ENCODE measurements at places on chromosomes 6 and 20. TPM values are rescaled to one million over a fixed set of nuclear protein-coding genes. Genes with fewer than 3 reads are reported as not detected.

NDUFAF5 gene
- total RNA-seq = 62.8 TPM

DNA sequence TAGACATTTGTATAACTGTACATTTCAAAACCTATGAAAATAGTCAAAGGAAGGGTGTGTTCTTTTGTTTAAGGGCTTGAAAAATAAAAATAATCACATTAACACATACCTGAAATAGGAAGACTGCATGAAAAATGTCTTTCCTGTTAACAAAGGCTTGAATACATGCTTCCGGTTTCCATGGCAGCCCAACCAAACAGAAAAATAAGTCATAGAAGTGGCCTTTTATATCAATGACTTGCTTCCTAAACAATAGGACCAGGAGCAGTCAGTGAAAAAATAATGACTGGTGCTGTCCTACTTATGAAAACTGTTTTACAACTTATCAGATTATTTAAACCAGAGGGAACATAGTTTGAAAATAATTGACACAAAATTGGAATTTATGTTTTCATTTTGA lies 412.6 kb upstream of the PLCB4 start:
- no peak for DNase-seq

DNA sequence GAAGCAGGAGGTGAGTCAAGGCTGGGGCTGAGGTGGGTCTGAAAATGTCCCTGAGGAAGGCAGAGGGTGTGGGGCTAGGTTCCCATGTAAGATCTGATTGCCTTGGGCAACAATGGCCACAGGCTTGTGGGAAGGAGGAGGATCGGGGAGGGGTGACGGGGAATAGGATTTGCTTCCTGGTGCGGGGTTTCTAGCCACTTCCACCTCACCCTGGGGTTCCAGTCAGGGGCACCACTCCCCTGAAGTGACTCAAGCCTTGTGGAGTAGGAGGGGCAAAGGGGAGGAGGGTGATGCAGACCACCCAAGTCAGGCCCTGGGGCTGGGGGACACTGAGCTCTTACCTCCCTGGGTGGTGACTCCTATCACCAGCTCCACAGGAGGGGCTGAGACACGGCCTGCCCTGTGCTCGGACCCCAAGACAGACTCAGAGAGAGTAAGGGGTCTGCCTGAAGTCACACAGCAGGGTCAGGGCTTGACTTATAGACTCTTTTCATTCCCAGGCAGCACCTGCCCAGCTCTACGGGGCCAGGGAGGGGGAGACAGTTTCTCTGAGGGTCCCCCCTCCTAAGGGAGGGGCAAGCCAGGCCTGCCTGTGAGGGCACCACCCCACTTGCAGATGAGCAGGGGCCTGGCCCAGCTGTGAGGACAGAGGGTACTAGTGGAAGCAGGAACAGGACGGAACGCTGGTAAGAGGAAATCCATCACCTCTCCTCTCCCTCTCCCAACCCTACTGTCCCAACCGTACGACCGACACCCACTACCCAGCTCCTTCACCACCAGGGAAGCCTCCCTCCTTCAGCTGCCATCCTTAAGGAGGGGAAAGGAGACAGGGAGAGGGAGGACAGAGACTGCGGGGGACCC lies 12.4 kb upstream of the SPDEF start:
- DNase-seq = no peak

DNA sequence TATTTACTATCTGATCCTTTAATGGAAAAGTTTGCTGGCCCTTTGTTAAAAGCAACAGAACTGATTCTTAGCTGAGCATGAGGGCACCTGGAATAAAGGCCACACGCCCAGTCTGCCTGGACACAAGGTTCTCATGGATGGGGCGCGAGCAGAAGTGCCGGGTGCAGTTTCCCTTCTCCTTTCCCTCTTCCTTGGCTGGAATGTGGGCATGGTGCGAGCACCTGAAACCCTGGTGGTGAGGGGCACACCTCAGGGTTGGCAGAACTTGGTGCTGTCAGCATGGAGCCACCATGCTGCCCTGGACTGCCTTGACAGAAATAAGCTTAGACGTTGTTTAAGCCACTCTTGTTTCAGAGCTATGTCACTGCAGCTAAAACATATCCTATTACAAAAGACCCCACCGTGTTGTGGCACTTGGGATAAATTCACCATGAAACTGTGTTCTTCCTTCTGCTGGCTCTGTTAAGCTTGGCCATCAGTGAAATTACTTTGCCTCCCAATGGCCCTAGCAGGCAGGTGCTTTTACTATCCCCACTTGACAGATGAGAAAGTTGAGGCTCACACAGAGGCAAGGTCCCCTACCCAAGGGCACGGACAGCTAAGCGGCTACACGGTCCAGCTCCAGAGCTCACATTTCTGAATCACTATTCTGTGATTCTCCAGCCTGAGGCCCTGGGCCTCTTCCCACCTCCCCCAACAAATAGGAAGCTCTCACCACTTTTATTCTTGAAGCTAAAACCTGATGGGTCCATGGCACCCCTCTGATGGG lies 115.9 kb downstream of the PREX1 start:
- no peak for DNase-seq

EYS gene
- 0.81 TPM for total RNA-seq

GRCh38 chr6:157670466-157671186 lies 152.4 kb upstream of the SNX9 start:
- no peak for DNase-seq

DNA sequence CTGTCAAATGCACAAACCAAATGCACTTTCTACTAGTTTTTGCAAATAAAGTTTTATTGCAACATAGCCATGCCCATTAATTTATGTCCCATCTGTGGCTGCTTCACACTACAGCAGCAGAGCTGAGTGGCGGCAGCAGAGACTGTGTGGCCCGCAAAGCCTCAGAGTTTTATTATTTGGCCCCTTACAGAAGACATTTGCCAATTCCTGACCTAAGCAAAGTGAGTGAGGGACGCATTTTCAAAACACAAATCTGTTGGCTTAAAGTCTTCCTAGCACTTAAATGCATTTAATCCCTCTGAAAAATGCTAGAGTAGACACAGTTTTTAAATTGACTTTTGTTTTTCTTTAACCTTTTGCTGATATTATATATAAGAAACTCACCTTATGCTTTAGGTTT lies 126.4 kb downstream of the PHACTR3 start:
- no peak for DNase-seq

- no peak for DNase-seq
These were observed 421.1 kb downstream of the BCKDHB start for GRCh38 chr6:80527552-80528052.

SLC17A1 gene
- total RNA-seq = not detected

GRCh38 chr6:107186047-107186446 lies 70.7 kb upstream of the BEND3 start:
- DNase-seq = no peak

CALHM4 gene
- total RNA-seq = not detected

GRCh38 chr6:27668442-27669294 lies 195.8 kb upstream of the ZNF184 start:
- DNase-seq = peak; percentile 90

ADAM33 gene
- total RNA-seq = not detected

GRCh38 chr6:4388675-4389074 lies 253.3 kb upstream of the ECI2 start:
- DNase-seq = peak; percentile 72

TFAP2D gene
- total RNA-seq = not detected

- DNase-seq = no peak
These were observed 81.1 kb upstream of the SMIM8 start for GRCh38 chr6:87241304-87241703.

EPHA7 gene
- not detected for total RNA-seq

Data from A172 (cell line).